ENCODE measurements at places on chromosomes 3 and 15. TPM values are rescaled to one million over a fixed set of nuclear protein-coding genes. Genes with fewer than 3 reads are reported as not detected.

The ACAN gene
- total RNA-seq, result 3.3 TPM

The IMPG2 gene
- 0.65 TPM for total RNA-seq

- DNase-seq, result no peak
These were observed 185.6 kb downstream of the PLCL2 start for GRCh38 chr3:17070161-17070959.

DNA sequence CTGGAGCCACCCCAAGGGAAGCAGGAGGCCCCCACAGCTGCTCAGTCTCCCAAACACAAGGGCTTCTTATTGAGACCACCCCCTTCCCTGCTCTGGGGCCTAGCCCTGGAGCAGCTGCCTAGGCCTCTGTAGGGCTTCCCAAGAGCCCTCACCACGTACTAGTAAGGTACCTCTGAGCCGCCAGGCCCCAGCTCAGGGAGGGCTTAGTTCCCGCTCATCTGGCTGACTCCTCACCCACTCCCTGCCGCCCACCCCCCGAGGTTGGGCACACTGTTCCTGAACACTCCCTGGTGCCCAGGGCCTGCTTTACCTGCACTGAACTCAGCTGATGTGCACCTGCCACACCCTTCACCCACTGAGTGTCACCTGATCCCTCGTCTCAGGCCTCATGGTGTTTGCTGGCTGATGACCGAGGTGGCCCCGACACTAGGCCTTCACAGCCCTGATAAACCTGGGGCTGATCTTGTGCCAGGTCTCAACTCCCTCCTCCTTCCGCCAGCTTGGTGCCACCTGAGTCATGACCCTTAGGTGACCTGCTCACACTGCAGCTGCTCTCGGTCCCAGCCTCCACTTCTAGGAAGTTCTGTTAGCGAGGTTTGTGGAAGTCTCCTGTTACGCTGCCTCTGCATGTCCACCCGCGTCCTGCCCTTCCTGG lies 18.0 kb upstream of the SPTBN5 start:
- no peak for DNase-seq

- no peak for DNase-seq
These were observed 17.0 kb downstream of the ANKDD1A start for GRCh38 chr15:64928626-64929220.

DNA sequence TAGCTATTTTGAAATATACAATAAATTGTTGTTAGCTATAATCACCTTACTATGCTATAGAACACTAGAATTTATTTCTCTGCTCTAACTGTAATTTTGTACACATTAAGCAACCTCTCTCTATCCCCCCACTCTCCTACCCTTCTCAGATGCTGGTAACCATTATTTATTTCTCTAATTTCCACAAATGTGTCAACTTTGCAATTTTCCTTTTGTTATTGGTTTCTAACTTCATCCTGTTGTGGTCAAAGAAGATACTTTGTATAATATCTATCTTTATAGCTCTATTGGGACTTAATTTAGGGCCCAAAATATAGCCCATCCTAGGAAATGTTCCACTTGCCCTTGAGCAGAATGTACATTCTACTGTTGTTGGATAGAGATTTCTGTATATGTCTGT lies 229.3 kb downstream of the SATB1 start:
- no peak for DNase-seq

Data from fibroblast of the aortic adventitia (primary cell).